COR-L47 (cell line): ENCODE measurements at places on chromosomes 1 and 21.
A peak's percentile ranks its signal among the peaks of the same experiment; 100 is the strongest.

DNA sequence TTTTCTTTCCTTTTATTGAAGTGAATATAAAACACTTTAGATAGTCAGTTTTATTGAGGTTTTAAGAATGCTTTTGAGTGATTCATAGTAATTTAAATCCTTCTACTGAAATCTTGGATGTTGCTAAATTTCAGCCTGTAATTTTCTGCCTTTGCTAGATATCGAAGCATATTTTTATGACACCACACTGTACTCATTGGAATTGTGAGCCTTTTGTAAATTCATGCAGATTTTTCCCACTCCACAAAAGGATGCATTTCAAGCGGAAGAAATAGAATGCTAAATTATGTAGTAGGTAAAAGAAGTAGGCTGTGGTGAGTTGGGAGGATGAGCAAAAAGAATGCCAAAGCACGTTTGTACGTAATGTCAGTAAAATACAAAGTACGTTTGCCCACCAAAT lies 13.8 kb downstream of the SNX7 start:
- DNase-seq = no peak

DNA sequence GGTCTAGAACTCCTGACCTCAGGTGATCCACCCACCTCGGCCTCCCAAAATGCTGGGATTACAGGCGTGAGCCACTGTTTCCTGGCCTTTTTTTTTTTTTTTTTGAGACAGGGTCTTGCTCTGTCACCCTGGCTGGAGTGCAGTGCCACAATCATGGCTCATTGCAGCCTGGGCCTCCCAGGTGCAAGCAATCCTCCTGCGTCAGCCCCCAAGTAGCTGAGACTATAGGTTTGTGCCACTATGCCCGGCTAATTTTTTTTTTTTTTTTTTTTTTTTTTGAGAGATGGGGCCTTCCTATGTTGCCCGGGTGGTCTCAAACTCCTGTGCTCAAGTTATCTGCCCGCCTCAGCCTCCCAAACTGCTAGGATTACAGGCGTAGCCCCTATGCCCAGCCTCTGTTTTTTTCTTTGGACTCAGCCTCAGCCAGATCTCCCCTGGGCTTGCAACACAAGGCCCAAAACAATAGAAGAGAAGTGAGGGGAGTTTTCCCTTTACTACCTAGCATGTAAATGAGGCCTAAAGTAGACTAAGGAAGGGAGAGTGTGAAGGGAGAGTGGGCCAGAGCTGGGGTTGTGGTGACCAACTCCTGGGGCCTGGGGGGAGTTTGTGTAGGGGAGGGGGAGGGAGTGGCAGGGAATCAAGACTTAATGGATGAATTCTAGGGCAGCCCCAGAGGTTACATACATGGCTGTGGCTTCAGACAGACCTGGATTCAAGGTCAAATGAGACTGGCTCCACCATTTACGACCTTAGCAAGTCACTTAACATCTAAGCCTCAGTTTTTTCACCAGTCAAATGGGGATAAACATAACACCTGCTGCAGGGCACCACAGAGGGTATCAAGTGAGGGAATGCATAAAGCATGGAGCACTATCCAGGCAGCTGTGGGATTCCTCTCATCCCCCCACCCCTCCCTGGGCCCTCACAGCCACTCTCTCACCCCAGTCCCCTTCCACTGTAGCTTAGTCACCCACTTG lies 1.6 kb upstream of the CD52 start:
- DNase-seq = no peak

DNA sequence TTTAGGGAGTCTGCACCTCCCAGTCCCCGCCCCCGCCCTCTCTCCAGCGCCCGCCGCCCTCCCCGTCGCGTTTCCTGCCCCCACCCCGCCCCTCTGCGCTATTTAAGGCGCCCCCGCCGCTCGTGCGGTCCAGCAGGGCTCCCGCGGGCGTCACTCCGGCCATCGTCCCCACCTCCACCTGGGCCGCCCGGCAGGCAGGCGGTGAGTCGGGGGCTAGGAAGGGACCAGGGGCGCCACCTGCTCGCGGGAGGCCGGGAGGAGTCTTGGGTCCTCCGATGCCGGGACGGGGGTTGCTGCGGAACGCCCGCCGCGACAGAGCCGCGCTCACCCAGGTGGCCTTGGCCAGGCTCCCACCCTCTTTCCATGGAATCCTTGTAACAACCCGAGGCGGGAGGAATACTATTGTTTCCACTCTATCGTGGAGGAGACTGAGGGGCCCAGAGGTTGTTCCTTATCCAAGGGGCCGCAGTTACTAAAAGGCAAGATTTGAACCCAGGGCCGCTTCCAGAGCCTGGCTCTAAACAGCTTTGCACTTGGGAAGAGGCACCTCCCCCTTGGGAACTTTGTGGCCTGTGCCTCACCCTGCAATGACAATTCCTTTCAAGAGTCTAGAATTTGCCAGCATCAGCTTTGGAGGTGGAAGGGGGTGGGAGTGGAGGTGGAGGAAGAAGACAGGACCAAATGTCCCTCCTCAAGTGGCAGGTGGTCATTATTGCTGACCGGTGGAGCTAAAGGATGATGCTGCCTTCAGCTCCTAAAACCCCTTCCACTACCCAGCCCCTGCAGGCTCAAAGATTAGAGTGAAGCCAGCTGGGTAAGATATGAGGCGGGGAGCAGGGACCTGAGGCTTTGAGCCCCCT lies at the start of gene GJA4:
Gene GJA4 (plus strand): TSS at position 132 of the 860 bp plus-strand sequence. CDS start 1,215 bp downstream, outside the sequence.
- DNase-seq = no peak

GRCh38 chr1:27365372-27366112 lies 1.2 kb downstream of the MAP3K6 start:
- DNase-seq = peak; percentile 68

GRCh38 chr1:28323720-28324119 lies 5.1 kb upstream of the MED18 start:
- DNase-seq = no peak
